ENCODE measurements at places on chromosomes 5 and 9.

DNA sequence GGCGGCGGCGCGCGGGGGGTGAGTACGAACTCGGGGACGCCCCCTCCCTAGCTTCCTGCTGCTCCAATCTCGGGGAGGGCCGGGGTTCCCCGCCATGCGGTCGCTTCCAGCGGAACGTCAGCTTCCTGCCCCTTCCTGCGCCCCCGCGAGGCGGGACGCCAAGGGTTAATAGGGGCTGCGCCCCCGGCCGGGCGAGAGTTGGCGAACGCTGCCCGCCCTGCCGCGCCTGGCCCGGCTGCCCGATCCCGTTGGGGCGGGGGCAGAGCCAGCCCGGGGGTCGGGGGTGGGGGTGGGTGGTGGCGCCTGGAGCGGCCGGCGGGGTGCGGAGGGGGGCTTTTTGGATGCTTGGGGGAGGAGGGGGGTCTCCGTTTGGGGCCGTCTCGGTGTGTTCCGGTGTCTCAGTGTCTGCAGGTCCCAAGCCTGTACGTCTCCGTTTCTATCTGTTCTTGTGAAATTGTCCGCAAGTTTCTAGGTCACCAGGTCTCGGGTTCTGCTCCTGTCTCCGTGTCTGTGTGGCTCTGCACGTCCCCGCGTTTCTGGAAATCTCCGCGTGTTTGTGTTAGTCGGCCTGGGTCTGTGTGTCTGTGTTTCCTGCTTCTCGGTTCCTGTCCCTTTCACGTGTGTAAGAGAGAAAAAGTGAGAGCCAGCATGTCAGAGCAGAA, 789 bp downstream of the COL27A1 start:
- no peak for DNase-seq

GRCh38 chr9:112548836-112549595, 62.4 kb downstream of the KIAA1958 start:
- no peak for DNase-seq

GRCh38 chr5:58477760-58478376, 13.4 kb upstream of the GAPT start:
- no peak for DNase-seq

- DNase-seq: peak; percentile 56
Observed at GRCh38 chr5:171848911-171849520, 63.4 kb downstream of the SMIM23 start.

- no peak for DNase-seq
Observed at GRCh38 chr5:8079056-8079455, 210.1 kb downstream of the MTRR start.

DNA sequence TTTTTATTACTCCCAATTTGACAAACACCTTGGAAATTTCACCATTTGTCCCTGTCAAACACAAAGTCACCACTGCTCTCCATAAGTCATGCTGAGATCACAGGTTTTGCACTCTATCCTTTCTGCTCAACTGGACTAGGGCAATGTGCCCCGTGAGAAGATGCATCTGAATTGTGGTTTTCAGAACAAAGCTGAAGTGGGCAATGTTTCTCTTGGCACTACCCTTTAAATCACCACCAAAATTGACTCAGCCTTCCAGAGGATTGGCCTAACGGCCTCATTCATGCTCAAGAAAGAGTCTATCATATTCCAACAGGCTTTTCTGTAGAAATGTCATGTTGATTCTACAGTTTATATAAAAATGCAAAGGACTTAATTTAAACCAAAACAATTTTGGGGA, 81.0 kb upstream of the TRIO start:
- no peak for DNase-seq

- DNase-seq: no peak
Observed at GRCh38 chr5:102531506-102531905, 32.7 kb upstream of the SLCO6A1 start.

DNA sequence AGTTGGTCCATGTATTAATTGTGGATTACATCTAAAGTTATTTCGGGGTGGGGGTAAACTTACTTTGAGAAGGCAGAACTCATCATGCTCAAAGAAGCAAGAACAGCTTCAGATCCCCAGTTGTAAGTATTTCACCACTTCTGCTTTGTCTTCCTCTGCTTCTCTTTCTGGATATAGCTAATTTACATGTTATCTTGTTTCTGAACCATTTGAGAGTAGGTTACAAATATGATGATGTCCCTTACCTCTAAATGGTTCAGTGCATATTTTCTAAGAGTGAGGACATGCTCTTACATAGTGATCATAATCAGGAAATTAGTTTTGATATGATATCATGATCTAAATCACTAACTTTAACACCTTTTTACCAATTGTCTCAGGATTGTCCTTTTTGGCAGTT, 11.9 kb downstream of the TRIO start:
- no peak for DNase-seq

GRCh38 chr5:54988817-54989216, 3.4 kb upstream of the ESM1 start:
- no peak for DNase-seq

- DNase-seq: no peak
Observed at GRCh38 chr5:146338774-146339714, at the start of gene POU4F3. Gene POU4F3 (plus strand): TSS chr5:146338839. CDS start chr5:146339113, 274 bp downstream.

DNA sequence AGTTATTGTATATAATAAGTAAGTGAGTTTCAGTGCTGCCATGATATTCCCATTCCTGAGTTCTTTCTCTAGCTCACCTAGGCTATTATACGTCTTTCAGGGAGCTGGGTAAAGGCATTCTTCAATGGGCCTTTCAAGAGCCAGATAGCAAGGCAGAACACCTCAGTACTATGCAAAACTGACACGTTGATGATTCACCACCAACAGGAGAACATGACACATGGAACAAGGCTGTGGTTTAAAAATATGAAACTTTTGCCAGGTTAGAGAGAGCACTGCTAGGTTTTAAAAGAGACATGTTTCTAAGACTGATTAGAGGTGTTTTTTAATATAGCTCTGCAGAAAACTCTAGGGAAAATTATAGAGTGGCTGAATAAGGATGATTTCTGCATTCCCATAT, 95.9 kb downstream of the UGCG start:
- no peak for DNase-seq

GRCh38 chr5:15858326-15858725, 321.3 kb downstream of the MARCHF11 start:
- DNase-seq: no peak

DNA sequence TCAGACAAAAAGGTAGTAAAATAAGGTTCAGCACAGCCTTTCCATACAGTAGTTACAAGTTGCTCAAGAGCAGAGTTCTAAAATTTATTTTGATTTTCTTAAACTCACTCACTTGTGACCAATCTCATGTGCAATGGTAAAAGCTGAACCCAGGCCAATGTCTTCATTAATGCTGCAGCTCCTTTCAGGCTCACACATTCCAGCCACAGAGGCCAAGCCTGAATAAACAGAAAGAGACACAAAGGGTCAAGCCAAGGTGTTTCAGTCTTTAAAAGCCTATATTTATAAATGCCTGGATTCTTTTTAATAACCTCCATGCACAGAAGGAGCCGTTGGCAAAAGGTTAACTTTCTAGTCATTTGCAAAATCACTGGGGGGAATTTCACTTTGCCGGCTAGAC, 152.5 kb downstream of the ADAMTS6 start:
- DNase-seq: no peak

DNA sequence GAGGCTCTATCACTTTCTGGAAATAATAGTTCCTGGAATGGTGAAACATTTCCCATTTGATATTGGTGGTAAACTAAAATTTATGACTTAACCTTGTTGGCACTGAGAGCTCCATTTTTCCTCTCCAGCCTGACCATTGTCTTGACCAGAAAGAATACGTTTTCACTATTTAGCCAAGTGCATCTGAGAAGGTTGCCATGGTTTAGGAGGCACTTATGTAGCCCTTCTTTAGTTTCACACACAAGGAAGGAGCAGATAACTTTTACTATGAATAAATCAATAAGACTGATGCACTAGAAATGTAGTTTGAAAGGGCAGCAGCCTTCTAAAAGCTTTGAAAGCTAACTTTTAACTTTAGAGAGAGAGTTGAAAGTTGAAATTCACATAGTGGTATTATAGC, 1045.5 kb upstream of the CDH6 start:
- DNase-seq: no peak

- DNase-seq: no peak
Observed at GRCh38 chr5:155295111-155295510, 281.6 kb downstream of the KIF4B start.

DNA sequence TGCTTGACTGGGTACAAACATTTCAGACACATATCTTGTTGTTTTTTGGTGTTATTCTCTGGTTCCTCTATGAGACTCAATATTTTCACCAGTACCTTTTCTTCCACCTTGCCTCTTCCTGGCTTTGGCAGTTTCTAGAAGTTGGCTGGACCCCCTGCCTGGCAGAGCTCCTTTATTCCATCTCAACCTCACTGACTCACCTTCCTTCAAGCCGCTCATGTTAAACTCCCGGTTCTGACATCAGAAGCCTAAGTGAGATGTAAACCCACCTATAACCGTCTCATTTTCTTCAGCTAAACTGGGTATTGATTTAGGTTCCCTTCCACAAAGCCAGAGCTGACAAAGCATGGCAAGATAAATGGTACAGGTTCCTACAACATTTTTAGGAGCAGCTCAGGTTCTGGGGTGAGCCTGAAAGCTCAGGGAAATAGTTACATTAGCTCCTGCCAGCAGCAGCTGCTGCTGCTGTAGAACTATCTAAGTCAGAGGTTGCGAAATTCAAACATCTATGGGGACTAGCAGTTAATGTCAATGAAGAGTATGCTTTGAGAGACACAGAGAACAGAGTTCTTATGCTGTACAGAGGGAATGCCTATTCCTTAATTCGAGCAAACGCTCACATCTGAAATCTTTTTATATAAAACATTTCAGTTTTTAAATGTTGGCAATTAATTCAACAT, 197.1 kb upstream of the NR3C1 start:
- no peak for DNase-seq

GRCh38 chr9:34430843-34431437, 27.4 kb downstream of the FAM219A start:
- DNase-seq: peak; percentile 93

DNA sequence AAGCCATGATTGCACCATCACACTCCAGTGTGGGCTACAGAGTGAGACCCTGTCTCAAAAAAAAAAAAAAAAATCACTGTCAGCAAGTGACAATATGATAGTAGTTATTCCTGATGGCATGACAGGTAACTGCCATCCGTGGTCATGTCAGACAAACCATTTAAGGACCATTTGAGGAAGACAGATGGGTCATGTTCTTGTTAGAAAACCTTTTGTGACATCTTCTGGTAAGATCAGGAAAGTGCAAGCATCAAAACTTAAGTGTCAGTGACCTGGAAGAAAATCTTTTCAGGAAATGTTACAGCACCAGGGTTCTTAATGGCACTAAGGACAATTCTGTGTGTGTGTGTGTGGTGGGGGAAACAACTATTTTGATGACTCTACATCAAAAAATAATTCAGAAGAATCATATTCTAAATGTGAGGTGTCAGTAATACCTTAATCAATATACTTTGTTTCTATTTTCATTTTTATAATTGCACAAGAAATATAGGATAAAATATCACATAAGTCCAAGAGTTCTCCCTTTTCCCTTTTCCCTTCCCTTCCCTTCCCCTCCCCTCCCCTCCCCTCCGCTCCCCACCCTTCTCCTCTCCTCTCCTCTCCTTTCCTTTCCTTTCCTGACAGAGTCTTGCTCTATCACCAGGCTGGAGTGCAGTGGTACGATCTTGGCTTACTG, 17.8 kb downstream of the SLC38A9 start:
- no peak for DNase-seq

GRCh38 chr5:146565764-146566367, 49.9 kb upstream of the GPR151 start:
- DNase-seq: no peak

DNA sequence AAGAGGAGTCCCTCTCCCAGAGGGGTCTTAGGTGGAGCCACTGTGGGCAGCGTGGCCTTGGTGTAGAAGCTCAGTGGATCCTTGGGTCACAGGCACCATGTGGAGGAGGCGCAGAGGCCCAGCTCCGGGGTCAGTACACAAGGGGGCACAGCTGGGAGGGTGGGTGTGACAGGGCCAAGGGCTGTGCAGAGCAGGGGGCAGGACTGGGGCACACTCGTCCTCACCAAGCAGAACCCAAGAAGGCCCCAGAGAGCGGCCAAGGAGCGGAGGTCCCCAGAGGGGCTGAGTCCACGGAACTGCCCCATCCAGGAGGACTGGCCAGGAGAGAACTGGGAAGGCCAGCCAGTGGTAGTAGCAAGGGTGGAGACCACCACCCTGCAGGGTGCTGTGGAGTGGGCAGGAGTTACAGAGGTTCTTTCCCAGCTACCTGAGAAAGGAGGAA, 2.5 kb upstream of the LPCAT1 start:
- no peak for DNase-seq

DNA sequence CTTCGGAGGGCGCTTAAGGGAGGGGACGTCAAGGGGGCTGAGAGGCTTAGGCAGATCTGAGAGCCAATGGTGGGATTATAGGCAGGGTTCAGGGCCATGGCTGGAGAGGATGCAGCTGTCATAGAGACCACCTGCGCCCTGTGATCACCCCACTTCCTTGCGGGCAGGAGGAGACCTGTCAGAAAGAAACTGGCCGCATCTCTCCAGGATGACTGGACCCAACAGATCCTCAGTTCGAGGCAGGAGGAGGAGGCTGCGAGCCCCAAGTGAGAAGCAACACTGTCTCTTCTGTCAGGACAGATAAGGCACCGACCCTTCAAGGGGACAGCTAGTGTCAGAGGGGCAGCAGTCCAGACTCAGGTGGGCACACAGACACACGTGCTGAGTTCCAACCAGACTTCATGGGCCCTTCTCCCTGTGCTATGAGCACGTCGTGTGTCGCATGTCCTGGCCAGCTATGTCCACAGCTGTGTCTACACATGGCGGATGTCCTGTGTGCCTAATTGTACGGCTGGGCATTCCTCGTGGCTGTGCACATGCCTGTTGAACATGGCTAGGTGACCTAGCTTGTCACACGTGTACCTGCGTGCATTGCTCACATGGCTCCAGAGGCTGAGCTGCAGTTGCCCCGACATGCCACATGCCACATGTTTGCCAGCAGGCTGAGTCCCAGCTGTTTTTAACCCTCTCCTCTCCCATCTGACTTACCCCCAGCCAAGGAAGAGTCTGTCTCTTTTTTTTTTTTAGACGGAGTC, 583 bp upstream of the AQP3 start:
- DNase-seq: no peak

DNA sequence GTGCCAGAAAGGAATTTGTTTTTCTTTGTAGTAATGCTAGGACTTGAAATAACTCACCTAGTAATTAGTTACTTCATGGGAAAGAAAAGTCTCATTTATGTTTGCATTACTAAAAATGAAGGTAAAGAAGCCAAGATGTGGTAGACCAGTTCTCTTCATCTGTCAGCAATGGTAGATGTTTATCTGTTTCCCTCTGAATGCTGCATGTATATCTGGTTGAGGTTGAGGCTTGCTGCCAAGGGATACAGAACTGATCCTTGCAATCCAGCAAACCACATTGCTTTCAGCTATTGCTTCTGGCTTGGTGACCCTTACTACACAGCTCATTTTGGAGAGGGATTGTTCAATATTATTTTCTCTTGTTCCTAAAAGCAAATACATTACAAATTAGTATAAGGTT, 73.6 kb downstream of the ZNF474 start:
- no peak for DNase-seq

- DNase-seq: no peak
Observed at GRCh38 chr5:83378624-83379289, 92.8 kb upstream of the VCAN start.

- DNase-seq: no peak
Observed at GRCh38 chr5:151685749-151686673, 704 bp downstream of the SPARC start.

- peak; percentile 38 for DNase-seq
Observed at GRCh38 chr9:119289740-119290433, 79.3 kb downstream of the BRINP1 start.

GRCh38 chr5:107359033-107359915, 311.5 kb downstream of the EFNA5 start:
- no peak for DNase-seq

Measured in right cardiac atrium (tissue), 5 donors.